Jurkat, Clone E6-1 (cell line): ENCODE measurements at places on chromosomes 5 and 9.

DNA sequence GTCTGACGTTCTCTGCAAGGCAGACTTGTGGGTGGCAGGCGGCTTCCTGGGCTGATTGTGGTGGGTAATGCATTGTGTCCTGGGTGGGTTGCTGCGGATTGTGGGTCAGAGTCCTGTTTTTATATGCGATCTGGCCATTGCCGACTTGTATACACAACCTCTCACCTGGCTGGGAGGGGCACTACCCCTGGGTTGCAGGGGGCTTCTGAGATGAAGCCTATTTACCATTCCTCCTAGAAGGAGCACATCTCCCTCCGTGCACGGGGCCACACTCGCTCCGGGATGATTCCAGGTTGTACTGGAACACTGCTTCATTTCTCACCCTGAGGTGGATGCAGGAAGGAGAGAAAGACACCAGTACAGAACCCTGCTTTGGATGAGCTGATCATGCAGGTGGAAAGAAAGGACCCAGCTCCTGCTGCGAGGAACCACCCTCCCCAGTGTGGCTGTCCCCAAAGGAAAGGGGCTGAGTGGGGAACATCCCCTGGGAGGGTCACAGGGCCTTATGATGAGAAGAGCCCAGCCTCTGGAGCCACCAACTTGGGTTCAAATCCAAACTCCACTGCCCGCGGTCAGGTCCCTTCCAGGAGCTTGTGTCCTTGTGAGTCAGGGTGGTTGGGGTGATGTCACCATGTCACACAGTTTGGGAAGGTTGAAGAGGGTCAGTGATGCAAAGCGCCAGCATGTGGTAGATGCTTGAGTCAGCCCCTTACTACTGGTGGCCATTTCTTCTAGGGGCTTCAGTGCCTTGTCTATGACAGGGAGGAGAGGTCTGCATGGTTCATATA, 151.8 kb upstream of the COL5A1 start:
- no peak for DNase-seq

- DNase-seq: no peak
These were observed 42.1 kb downstream of the CDC42SE2 start for GRCh38 chr5:131305906-131306305.

DNA sequence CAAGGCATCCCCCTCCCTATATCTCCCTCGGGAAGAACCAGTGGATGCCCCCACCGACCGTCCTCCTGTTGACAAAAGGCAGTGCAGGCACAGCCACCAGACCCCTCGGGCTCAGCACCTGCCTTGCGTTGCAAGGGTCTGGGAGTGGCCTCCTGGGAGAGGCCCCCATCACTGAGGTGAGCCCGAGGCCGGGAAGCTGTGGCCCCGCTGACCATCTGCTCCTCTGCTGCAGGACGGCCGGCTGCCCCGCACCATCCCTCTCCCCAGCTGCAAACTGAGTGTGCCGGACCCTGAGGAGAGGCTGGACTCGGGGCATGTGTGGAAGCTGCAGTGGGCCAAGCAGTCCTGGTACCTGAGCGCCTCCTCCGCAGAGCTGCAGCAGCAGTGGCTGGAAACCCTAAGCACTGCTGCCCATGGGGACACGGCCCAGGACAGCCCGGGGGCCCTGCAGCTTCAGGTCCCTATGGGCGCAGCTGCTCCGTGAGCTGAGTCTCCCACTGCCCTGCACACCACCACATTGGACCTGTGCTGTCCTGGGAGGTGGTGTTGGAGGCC, 23.3 kb upstream of the SUSD3 start:
- no peak for DNase-seq

- DNase-seq: no peak
These were observed 147.4 kb upstream of the RPS23 start for GRCh38 chr5:82425591-82425990.

GRCh38 chr9:131562032-131562959, 17.0 kb downstream of the PRRT1B start:
- DNase-seq: no peak

DNA sequence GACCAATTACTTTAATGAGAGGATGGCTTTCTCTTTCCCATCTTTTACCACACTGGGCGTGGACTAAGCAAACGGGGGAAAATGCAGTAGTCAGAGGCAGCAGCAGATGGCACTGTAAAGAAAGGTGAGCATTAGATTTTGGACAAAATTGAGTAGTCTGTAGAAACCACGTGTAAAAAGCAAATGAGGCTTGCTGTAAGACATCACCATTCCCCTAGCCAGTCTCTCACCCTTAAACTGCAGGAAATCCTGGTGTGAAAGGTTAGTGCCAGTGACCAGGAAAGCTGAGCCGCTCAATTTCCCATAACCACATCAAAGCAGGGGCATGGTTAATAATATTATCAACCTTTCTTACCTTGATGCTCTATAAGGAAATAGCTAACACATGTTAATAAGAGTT, 31.8 kb downstream of the SPATA31C2 start:
- DNase-seq: no peak

DNA sequence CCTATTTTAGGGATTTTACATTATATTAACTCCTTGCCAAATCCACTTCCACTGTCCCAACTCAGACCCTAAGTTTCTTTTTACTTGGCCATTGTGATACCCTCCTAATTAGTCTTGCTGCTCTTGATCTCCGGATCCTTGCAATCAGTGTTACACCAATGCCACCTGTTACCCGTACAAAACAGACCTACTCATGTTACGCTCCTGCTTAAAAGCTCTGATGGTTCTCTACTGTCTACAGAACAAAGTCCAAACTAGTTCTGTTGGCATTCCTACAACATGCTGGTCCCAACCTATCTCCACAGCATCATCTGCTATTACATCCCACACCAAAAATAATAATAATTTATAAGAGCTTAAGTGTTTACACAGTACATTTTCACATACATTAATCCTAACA, 9.8 kb downstream of the ECPAS start:
- DNase-seq: no peak

DNA sequence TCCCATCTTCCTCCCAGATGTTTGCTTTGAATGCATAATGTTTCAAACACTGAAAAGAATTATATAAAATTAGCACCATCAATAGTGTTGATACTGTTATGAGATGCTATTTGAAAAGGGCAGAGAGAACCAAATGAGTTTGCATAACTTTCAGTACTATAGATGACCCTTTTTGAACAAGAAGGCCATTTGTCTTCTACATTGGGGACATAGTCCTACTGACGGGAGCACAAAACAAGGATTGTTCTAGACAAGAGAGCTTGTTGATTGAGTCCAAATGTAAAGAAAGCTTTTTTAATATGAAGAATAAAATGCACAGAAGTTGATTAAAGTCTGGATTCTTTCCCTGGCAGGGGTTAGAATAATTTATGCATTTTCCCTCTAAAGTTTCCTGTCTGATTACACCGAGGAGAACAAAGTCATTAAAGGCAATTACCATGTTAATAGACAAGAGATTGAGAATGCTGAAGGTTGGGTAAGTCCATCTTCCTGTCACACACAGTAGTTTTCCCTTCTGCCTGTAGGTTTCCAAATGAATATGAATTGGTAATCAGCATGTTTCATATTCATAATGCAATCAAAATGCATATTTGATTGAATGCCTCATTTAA, 32.8 kb upstream of the ADCY2 start:
- DNase-seq: no peak

DNA sequence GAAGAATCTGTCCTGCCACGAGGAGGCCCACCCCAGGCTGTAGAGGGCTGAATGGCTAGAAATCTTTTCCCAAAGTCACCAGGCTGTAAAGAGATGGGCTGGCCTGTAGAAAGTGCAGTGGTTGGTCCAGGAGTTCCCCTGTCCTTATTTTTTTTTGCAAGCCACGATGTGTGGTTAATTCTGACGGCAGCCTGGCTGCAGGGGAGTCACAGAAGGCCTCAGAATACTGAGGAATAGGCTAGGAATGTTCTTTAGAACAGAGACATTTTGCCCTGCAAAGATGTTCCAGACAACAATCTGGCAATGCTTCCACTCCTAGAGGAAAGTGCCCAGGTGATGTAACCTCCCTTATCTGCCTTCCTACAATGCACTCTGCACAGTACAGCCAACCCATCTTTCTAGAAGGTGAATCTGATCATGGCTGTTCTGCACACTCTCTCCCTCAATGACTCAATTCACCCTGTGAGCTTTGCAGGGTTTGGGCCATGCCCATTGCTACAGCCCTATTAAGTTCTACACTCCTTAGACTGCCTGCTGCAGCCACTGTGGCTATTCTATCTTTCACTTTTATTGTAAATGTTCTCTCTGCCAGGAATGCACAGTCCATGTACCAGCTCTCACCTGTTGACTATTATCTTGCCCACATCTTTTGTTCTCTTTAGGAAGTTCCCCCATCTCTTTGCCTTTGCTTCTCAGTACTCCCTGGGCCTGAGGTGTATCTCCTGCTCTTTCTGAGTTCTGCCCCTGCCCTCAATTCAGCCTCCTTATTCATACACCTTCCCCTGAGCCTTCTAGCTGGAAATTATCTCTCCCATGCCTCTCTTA, 377.8 kb upstream of the CLINT1 start:
- DNase-seq: no peak

DNA sequence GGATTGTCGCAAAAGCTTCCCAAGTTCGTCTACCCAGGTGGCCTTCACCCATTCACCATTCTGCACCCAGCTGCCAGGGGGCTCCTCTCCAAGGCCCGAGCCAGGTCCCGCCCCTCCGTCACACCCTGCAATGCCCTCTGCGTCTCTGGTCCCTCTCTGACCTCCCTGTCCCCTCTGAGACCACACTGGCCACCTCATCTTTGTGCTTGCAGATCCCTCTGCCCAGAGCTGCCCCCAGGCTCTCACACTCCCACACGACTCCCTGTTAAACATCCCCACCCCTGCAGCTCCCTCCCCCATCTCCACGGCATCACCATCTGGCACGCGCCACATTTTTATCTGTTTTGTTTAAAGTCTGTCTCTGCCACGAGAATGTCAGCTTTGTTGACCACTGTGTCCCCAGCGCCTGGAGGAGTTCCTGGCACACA, 243.6 kb downstream of the PBX3 start:
- DNase-seq: no peak

DNA sequence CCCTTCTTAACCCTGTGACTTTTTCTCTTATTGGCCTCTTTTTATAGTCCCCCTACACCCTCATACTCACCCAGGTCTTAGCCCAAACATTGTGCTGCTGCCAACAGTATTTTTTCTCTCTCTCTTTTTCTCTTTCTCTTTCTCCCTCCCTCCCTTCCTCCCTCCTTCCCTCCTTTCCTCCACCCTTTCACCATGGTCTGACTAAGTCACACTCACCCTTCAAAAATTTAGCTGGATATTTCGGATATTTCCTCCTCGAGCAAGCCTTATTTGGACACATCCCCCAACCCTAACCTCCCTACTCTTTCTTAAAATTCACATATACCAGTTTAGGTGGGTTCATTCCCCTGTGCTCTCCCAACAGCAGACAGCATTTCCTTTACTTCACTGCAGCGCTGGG, 64.7 kb downstream of the FGF1 start:
- no peak for DNase-seq

DNA sequence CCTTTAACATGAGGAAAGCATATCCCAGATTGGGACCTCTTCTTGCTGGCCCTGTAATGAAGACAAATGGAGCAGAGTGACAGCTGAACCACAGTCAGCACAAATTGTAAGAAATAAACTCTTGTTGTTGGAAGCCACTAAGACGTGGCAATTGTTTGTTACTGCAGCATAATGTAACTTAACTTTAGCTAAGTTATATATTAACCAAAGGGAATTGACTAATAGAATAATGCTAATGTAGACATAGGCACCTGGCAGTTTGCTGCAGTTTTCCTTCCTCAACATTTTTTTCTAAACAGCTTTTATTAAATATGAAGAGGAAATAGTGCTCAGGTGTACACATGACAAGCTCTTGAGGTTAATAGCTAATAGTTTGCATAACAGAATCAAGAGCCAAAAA, 300.7 kb upstream of the SLC30A5 start:
- DNase-seq: no peak

DNA sequence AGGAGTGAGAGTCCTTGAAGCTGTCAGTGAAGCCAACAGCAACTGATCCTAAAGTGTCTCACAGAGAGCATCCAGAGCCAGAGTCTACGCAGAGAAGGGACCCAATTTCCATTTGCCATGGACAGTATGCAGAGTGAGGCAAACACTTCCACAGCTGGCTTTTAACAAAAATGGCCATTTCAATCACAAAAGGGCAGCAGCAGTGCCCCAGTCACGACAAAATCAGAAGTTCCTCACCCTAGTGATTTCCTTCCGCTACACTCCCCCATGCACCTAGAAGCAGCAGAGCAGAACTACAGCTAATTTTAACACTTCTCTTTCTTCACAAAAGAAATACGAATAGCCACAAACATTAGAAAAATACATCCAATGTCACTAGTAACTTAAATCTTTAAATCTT, 27.9 kb downstream of the FBXW11 start:
- DNase-seq: no peak

DNA sequence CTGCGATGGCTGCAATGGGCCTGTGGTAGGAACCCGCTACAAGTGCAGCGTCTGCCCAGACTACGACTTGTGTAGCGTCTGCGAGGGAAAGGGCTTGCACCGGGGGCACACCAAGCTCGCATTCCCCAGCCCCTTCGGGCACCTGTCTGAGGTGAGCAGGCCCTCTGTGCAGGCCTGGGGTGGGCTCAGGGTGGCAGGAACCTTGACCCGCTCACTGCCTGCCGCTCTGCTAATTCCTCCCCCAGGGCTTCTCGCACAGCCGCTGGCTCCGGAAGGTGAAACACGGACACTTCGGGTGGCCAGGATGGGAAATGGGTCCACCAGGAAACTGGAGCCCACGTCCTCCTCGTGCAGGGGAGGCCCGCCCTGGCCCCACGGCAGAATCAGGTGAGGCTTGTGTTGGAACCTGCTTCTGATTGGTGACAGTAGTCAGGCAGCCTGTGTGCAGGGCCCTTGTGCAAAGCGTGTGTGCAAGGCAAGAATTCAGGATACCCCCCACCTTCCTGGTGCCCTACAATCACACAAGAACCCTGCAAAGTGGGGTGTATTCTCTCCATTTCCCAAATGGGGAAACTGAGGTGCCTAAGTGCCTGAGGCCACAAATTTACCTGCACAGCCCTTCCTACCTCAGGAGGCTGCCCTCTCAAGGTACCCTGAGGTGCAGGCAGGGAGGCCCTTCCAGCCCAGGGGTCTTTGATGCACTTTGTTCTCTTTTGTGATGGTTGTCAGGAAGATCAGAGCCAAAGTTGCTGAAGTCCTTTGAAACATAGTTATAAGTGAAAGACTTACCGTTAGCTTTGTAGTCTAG, 3.4 kb downstream of the SQSTM1 start:
- no peak for DNase-seq

DNA sequence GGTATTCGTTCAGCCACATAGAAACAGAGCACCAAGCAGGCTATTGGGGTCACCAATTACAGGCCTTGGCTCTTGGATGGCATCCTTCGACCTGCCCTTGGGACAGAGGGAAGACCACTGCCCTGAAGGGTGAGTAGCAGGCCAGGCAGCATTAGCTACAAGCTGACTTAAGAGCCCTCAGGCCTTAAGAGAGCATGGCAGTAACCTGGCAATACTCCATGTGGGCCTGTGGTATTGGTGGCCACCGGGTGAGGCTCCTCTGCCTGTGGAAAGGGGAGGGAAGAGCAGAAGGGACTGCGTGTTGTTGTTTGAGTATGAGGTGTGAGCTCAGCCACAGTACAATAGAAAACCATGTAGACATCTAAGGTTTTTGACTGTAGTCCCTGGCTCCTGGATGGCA, 170.6 kb downstream of the MCTP1 start:
- DNase-seq: no peak
